ENCODE measurements at places on chromosomes 2 and 18.
A peak's percentile ranks its signal among the peaks of the same experiment; 100 is the strongest.

DNA sequence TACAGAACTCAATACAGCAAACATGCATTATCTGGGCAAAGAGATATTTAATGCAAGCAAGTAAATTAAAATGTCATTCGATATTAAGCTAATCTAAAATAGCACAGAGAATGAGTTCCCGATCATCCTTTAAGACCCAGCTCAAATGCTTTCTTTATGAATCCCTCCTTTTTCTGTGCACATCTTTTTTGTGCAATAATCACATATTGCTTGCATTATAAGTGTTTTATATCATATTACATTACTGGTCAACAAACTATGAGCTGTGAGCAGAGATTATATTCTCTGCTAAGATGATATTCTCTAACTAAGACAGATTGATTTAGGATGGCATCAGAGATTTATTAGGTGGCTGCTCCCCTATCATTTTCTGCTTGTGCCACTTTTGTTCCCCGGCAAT lies 146.1 kb downstream of the ERBB4 start:
- DNase-seq = no peak

DNA sequence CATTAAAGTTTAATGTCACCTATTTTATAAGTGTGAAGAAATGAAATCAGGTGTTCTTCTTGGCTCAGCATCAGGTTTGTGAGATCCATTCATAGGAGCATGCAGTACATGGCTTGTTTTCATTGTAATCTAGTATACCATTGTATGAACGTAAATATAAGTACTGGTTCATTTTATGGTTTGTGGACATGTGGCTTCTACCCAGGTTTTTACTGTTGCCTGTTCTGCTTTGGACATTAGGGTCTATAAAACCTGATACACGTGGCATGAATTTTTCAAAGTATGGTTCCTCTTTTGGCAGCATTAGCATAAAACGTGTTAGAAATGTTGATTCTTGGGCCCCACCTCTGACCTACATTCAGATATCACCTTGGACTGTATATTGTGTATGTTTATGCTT lies 175.5 kb downstream of the PRPF40A start:
- DNase-seq = no peak

GRCh38 chr2:224023188-224023587 lies 15.9 kb downstream of the SERPINE2 start:
- no peak for DNase-seq

- DNase-seq = no peak
Observed at GRCh38 chr2:143157001-143157400, 27.8 kb downstream of the ARHGAP15 start.

- no peak for DNase-seq
Observed at GRCh38 chr2:30702694-30703093, 104.6 kb downstream of the CAPN13 start.

DNA sequence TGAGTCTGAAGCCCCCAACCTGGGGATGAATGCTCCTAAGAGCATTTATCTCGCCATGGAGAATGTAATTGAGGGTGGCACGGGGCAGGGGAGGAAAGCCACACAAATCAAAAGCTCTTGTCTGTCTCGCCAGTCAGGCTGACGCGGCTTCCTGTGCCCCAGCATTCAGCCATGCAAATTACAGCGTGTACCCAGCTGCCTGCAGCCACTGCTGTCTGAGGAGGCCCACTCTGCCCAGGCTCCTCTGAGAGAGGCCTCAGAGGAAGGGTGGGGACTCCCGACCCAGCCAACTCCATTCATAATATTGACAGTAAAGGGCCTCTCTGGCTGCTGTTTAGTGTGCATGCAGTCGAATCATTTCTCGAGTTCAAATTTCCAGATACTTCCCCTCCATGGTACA lies 22.0 kb downstream of the SMAD7 start:
- DNase-seq = peak; percentile 74

Data from T-helper 2 cell treated with Interferon-gamma antibody and Interleukin-4, amounts not matched to agents 5 μg/mL and 100 μg/mL, for 36 hours (primary cell).